Colonic mucosa (tissue), 4 donors: ENCODE measurements at places on chromosomes 2 and 18. TPM values are rescaled to one million over a fixed set of nuclear protein-coding genes. Genes with fewer than 3 reads are reported as not detected.
A peak's percentile ranks its signal among the peaks of the same experiment; 100 is the strongest.

CDH7 gene
- 0.05 TPM for total RNA-seq

LYG1 gene
- 0.96 TPM for total RNA-seq

SCN2A gene
- 0.05 TPM for total RNA-seq

EVX2 gene
- total RNA-seq: not detected

PRKRA gene
- 34.0 TPM for total RNA-seq

DCC gene
- 0.48 TPM for total RNA-seq

TUBA4B gene
- total RNA-seq: not detected

GAD1 gene
- total RNA-seq: 0.10 TPM

ST6GAL2 gene
- 1.7 TPM for total RNA-seq

NEU2 gene
- not detected for total RNA-seq

DNA sequence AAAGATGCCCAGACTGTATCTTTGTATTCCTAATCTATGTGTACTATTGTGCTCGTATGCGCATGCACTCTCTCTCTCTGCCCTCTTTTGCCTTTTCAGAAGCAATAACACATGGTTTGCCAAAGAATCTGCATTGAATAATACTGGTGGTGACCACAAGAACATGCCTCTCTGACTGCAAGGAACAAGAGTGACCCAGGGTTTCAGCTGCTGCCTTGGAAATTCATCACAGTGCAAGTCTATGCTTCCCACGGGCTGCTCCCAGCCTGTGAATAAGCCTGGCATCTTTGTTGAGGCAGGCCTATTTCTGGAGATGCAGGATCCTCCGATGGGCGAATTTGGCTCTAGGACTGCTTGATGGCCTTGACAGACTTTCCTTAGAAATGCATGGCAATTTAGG, 689.4 kb upstream of the FANCL start:
- no peaks in the 10 kb centered on the region for H3K27me3 ChIP-seq
- no peaks in the 10 kb centered on the region for H3K4me1 ChIP-seq
- no peak overlapping the region for H3K4me3 ChIP-seq
- H3K27ac ChIP-seq: no peak overlapping the region

GRCh38 chr2:15700131-15700530, 108.5 kb downstream of the DDX1 start:
- no peak overlapping the region for H3K27ac ChIP-seq
- H3K4me1 ChIP-seq: no peaks in the 10 kb centered on the region
- H3K4me3 ChIP-seq: no peak overlapping the region
- H3K27me3 ChIP-seq: no peaks in the 10 kb centered on the region
- no peaks in the 10 kb centered on the region for H3K36me3 ChIP-seq
- no peak for DNase-seq

GRCh38 chr2:12303181-12304030, 413.3 kb upstream of the TRIB2 start:
- H3K4me3 ChIP-seq: no peak overlapping the region
- H3K27me3 ChIP-seq: no peaks in the 10 kb centered on the region
- no peaks in the 10 kb centered on the region for H3K36me3 ChIP-seq

GRCh38 chr18:37554399-37554787, 11.2 kb downstream of the CELF4 start:
- no peaks in the 10 kb centered on the region for H3K36me3 ChIP-seq
- no peaks in the 10 kb centered on the region for H3K4me1 ChIP-seq
- no peak for DNase-seq
- no peak overlapping the region for H3K4me3 ChIP-seq
- no peak overlapping the region for H3K27ac ChIP-seq
- H3K27me3 ChIP-seq: no peaks in the 10 kb centered on the region

GRCh38 chr2:35973132-35973736, 382.3 kb upstream of the CRIM1 start:
- H3K36me3 ChIP-seq: no peaks in the 10 kb centered on the region
- H3K27ac ChIP-seq: no peak overlapping the region
- no peak for DNase-seq
- H3K4me3 ChIP-seq: no peak overlapping the region

GRCh38 chr2:15115776-15116175, 445.4 kb downstream of the NBAS start:
- H3K27ac ChIP-seq: no peak overlapping the region
- no peak for DNase-seq
- no peaks in the 10 kb centered on the region for H3K36me3 ChIP-seq
- H3K4me1 ChIP-seq: no peaks in the 10 kb centered on the region

GRCh38 chr2:239225871-239226561, 174.8 kb downstream of the HDAC4 start:
- H3K27me3 ChIP-seq: no peaks in the 10 kb centered on the region
- peaks cover 10% of the 10 kb centered on the region for H3K4me1 ChIP-seq
- peak overlapping the region; percentile 10 for H3K27ac ChIP-seq
- no peak for DNase-seq
- H3K36me3 ChIP-seq: no peaks in the 10 kb centered on the region
- no peak overlapping the region for H3K4me3 ChIP-seq

GRCh38 chr18:40926679-40927078, 1028.4 kb upstream of the PIK3C3 start:
- no peak overlapping the region for H3K27ac ChIP-seq
- H3K27me3 ChIP-seq: no peaks in the 10 kb centered on the region
- H3K36me3 ChIP-seq: no peaks in the 10 kb centered on the region
- H3K4me3 ChIP-seq: no peak overlapping the region

- H3K36me3 ChIP-seq: no peaks in the 10 kb centered on the region
- H3K27ac ChIP-seq: peak overlapping the region; percentile 99
- peak overlapping the region; percentile 90 for H3K4me3 ChIP-seq
- H3K27me3 ChIP-seq: no peaks in the 10 kb centered on the region
These were observed 1.2 kb downstream of the SP3 start for GRCh38 chr2:173963817-173964564.

DNA sequence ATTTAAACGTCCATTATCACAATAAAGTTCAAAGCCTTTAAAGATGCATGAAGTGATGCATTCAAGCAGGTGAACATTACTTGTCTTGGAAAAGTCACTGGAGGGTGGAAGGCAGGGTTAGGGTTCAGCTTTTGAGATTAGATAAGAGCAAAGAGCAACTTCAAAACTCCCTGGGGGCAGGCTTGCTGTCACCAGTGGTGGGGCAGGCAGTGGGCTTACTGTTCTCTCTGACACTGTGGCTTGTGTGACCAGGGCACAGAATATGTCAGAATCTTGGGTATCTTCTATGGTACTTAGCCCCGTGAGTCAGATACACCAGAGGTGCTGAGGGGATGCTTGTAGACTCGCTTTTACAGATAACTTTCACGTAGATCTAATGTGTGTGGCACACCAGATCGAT, 52.8 kb downstream of the WIPF1 start:
- H3K27me3 ChIP-seq: no peaks in the 10 kb centered on the region
- H3K36me3 ChIP-seq: no peaks in the 10 kb centered on the region
- no peaks in the 10 kb centered on the region for H3K4me1 ChIP-seq
- no peak overlapping the region for H3K4me3 ChIP-seq
- no peak overlapping the region for H3K27ac ChIP-seq
- no peak for DNase-seq

GRCh38 chr2:241680827-241681599, 5.6 kb downstream of the DTYMK start:
- H3K27me3 ChIP-seq: no peaks in the 10 kb centered on the region
- peaks cover 5% of the 10 kb centered on the region for H3K4me1 ChIP-seq
- DNase-seq: no peak
- no peaks in the 10 kb centered on the region for H3K36me3 ChIP-seq

DNA sequence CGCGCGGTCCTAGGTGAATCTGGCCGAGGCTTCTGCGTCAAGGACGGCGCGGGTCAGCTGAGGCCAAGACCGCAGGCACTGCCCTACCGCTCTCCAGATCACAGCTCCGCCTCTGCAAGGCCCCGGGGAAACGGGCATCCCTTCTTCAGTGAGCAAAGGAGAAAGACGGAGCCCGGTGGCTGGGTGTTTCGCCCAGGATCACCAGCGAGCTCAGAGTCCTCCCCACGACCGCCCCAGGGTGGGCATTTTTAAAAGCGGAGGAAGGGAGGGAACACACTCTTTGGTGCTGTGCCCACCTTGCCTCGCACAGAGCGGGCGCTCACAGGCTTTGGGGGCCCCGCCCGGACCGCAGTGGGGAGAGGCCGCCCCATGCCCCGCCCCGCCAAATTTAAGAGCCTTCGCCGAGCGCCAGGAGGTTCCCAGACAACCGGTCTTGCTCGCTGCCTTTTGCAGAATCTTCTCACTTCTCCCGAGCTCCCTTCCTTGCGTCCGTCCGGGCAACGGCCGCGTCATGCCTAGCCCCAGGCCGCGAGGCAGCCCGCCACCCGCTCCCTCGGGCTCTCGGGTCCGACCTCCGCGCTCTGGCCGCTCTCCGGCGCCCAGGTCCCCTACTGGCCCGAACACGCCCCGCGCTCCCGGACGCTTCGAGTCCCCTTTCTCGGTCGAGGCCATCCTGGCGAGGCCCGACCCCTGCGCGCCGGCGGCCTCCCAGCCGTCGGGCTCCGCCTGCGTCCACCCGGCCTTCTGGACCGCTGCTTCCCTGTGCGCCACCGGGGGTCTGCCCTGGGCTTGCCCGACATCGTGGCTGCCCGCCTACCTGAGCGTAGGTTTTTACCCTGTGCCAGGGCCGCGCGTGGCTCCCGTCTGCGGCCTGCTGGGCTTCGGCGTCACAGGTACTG, at the start of gene NOTO:
Gene NOTO (plus strand): TSS at position 419 of the 899 bp plus-strand sequence. CDS start 93 bp downstream, at position 512.
- H3K36me3 ChIP-seq: no peaks in the 10 kb centered on the region
- H3K27ac ChIP-seq: no peak within 1 kb of the TSS
- H3K27me3 ChIP-seq: peaks cover 19% of the 10 kb centered on the region
- peak within 1 kb of the TSS; percentile 16 for H3K4me3 ChIP-seq
- no peak for DNase-seq
- peaks cover 12% of the 10 kb centered on the region for H3K4me1 ChIP-seq

- no peak overlapping the region for H3K27ac ChIP-seq
- no peak overlapping the region for H3K4me3 ChIP-seq
- no peaks in the 10 kb centered on the region for H3K4me1 ChIP-seq
- no peak for DNase-seq
- no peaks in the 10 kb centered on the region for H3K36me3 ChIP-seq
These were observed 85.6 kb upstream of the LHCGR start for GRCh38 chr2:48841126-48841525.

DNA sequence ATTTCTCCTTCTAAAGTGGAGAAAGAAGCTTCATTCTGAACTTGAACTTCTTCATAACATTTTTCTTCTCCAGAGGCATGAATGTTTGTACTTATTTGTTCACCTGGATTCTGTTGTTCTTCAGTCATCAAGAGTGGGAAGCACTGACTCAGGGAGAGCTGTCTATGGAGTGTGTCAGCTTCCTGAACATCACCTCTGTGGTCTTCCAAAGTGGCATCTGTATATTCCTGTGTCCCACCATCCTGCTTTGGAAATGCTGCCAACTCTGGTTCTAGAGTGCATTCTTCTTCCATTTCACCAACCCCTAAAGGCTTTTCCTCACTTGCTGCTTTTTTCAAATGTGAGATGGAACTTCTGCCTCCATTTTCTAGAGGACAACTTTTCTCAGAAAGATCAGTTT, 59.5 kb downstream of the TTN start:
- no peaks in the 10 kb centered on the region for H3K4me1 ChIP-seq
- no peak overlapping the region for H3K4me3 ChIP-seq
- no peak for DNase-seq
- H3K36me3 ChIP-seq: no peaks in the 10 kb centered on the region
- no peaks in the 10 kb centered on the region for H3K27me3 ChIP-seq

- peak overlapping the region; percentile 88 for H3K4me3 ChIP-seq
- peaks cover 27% of the 10 kb centered on the region for H3K4me1 ChIP-seq
- H3K27me3 ChIP-seq: no peaks in the 10 kb centered on the region
- peak overlapping the region; percentile 98 for H3K27ac ChIP-seq
- no peaks in the 10 kb centered on the region for H3K36me3 ChIP-seq
- DNase-seq: no peak
These were observed 1.7 kb downstream of the TMBIM1 start for GRCh38 chr2:218290316-218291261.

- H3K27ac ChIP-seq: no peak overlapping the region
- H3K4me3 ChIP-seq: no peak overlapping the region
- H3K36me3 ChIP-seq: no peaks in the 10 kb centered on the region
- no peaks in the 10 kb centered on the region for H3K4me1 ChIP-seq
- DNase-seq: no peak
These were observed 120.0 kb upstream of the FHL2 start for GRCh38 chr2:105518897-105519296.

DNA sequence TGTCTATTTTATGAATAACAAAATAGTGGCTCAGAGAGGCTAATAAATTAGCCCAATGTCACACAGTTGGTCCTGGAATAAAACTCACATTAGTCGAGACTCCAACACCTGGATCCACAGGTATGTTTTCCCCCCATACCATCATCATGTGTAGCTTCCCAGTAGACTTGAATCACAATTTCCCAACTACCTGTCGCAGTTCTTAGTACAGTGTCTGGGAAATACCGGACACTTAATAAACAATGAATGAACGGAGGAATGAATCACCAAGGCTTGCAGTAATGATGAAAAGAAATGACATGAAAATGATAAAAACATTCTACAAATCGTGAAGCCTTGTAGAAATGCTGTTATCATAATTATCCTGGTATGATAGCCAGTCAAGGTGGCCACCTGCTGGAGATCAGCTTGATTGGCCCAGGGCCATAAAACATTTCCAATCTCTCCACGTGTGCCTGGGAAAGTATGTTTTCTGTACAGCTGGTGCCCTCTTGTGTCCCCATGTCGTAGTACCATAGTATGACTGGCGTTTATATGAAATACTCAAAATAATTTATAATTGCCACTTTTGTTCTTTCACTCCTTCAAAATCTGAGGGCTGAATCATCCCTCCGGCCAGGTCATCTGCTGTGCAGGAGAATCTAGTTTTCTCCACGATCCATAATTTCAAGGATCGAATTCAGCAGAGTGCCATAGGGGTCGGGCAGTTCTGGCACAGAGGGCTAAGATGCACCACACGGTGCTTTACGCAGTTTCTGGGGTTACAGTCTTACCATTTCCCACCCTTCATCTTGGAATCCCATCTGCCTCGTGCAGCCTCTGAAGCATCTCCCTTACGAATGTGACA, 95.4 kb downstream of the LAMA1 start:
- peak; percentile 75 for DNase-seq
- no peaks in the 10 kb centered on the region for H3K27me3 ChIP-seq
- no peaks in the 10 kb centered on the region for H3K4me1 ChIP-seq
- no peak overlapping the region for H3K4me3 ChIP-seq
- no peak overlapping the region for H3K27ac ChIP-seq

DNA sequence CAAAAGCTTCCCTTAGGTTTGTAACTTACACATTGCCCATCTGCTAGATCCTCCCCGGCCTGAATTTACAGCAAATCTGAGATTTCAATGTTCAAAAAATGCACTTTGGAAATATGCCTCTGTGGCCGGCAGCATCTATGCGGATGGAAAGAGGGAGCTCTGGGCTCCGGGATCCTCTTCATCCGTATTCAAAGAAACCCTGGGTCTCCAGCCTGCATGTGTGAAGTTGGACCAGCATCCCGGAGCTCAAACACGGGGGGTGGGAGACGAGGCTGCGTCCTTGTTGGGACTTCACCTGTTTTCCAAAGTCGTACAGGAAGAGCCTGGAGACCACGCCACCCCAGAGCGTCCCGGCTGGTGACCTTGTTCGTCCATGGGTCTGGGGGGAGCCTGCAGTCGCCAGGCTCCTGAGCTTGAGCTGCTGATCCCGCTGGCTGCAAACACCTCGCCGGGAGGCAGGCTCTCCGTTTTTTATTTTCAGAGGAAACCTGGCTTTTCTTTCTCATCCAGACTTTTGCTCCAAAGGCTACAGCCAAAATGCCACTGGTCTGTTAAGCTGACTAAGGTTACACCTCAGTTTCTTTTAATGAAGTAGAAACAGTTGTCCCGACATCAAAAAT, 77.4 kb downstream of the PTGR3 start:
- DNase-seq: peak; percentile 12
- no peaks in the 10 kb centered on the region for H3K36me3 ChIP-seq
- H3K27me3 ChIP-seq: no peaks in the 10 kb centered on the region
